Activated CD4-positive, alpha-beta T cell treated with anti-CD3 and anti-CD28 coated beads, Interleukin-2, amount 10 ng/mL, durations not matched to agents 7 days and 5 days (primary cell): ENCODE measurements at places on chromosomes 1 and 21. TPM values are rescaled to one million over a fixed set of nuclear protein-coding genes. Genes with fewer than 3 reads are reported as not detected.

ELF3 gene
- 0.22 TPM for total RNA-seq

LGR6 gene
- not detected for total RNA-seq

RPF1 gene
- total RNA-seq: 37.3 TPM

CR1 gene
- total RNA-seq: 0.25 TPM

S100A2 gene
- 0.50 TPM for total RNA-seq

CLDN19 gene
- not detected for total RNA-seq

SHE gene
- total RNA-seq: not detected

GPR52 gene
- 2.9 TPM for total RNA-seq

TIAM1 gene
- total RNA-seq: 59.1 TPM

PTPRF gene
- total RNA-seq: 0.37 TPM

DAB1 gene
- total RNA-seq: 2.1 TPM

INAVA gene
- not detected for total RNA-seq

EDN2 gene
- total RNA-seq: not detected

OR2M3 gene
- not detected for total RNA-seq

ZFP69 gene
- 2.5 TPM for total RNA-seq

UBL4B gene
- total RNA-seq: not detected

PADI2 gene
- total RNA-seq: 0.05 TPM

UBE2G2 gene
- total RNA-seq: 95.8 TPM

OR2L5 gene
- not detected for total RNA-seq

GPR37L1 gene
- total RNA-seq: not detected
